Adrenal gland (tissue), 19 donors: ENCODE measurements at places on chromosomes 12 and 14. TPM values are rescaled to one million over a fixed set of nuclear protein-coding genes. Genes with fewer than 3 reads are reported as not detected.

- no peaks in the 10 kb centered on the region for H3K36me3 ChIP-seq
- no peaks in the 10 kb centered on the region for H3K27me3 ChIP-seq
- peak overlapping the region; percentile 45 for H3K4me3 ChIP-seq
- peak; percentile 89 for DNase-seq
- peak overlapping the region; percentile 29 for H3K27ac ChIP-seq
- H3K4me1 ChIP-seq = peaks cover 14% of the 10 kb centered on the region
Observed at GRCh38 chr14:104223101-104224041, 85.0 kb downstream of the KIF26A start.

GRCh38 chr12:117091758-117092510 is 7.3 kb downstream of the TESC start:
- no peaks in the 10 kb centered on the region for H3K27me3 ChIP-seq
- H3K27ac ChIP-seq = peak overlapping the region; percentile 54
- H3K4me1 ChIP-seq = no peaks in the 10 kb centered on the region
- H3K36me3 ChIP-seq = no peaks in the 10 kb centered on the region
- H3K4me3 ChIP-seq = no peak overlapping the region
- DNase-seq = no peak

DNA sequence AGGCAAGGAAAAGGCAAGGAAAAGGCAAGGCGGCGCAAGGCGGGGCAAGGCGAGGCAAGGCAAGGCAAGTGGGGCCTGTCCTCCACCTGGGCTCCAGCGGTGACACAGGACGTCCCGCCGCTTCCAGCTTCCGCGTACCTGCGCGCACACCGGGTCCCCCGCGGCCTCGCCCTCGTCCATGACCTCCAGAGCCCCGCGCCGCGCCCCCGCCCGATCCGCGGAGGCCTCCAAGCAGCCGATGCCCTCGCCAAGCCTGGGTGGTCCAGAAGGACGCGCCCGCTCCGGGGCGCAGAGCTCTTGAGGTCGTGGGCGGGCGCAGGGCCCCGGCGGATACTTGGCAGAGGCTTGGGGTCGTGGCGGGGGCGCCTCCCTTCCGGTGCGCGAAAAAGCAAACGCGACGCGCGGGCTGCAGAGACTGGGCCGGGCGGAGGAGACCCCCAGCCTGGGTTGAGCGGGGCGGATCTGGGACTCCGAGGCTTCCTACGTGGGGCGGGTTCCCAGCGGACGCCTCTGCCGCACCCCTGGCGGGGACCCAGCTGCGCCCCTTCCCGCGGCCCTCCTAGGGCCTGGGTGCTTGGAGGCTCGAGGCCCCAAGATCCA is 60.8 kb upstream of the EIF5 start:
- no peaks in the 10 kb centered on the region for H3K36me3 ChIP-seq
- H3K4me3 ChIP-seq = no peak overlapping the region

GRCh38 chr12:45575417-45575816 is 154.1 kb upstream of the ARID2 start:
- no peaks in the 10 kb centered on the region for H3K4me1 ChIP-seq
- no peaks in the 10 kb centered on the region for H3K27me3 ChIP-seq
- H3K27ac ChIP-seq = no peak overlapping the region
- DNase-seq = no peak
- no peak overlapping the region for H3K4me3 ChIP-seq

DNA sequence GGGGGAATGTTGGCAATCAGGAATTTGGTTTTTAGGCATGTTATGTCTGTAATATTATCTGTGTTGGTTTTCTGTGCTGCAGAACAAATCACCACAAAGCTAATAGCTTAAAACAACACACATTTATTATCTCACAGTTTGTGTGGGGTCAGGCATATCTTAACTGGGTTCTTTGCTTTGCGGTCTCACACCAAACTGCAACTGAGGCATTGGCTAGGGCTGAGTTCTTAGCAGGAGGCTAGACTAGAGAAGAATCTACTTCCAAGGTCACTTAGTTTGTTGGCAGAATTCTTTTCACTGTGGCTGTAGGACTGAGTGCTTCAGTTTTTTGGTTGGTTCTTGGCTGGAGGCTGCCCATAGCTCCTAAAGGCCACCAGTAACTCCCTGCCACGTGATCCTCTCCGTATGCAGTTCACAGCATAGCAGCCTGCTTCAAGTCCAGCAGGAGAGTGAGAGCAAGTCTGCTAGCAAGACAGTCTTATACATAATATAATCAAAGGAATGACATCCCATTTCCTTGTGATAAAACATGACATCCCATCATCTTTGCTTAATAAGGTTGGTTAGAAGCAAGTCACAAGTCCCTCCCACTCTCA is 21.6 kb downstream of the ATF1 start:
- no peak overlapping the region for H3K27ac ChIP-seq
- peaks cover 18% of the 10 kb centered on the region for H3K36me3 ChIP-seq
- H3K4me1 ChIP-seq = no peaks in the 10 kb centered on the region
- H3K4me3 ChIP-seq = no peak overlapping the region
- no peak for DNase-seq

GNS gene
- 647 TPM for total RNA-seq

CYP27B1 gene
- total RNA-seq = 1.6 TPM

RNF212B gene
- total RNA-seq = not detected

OR6C2 gene
- total RNA-seq = not detected

NFATC4 gene
- total RNA-seq = 48.2 TPM
